ENCODE measurements at places on chromosomes 7 and 10. TPM values are rescaled to one million over a fixed set of nuclear protein-coding genes. Genes with fewer than 3 reads are reported as not detected.

BTBD16 gene
- 0.59 TPM for total RNA-seq

PITX3 gene
- total RNA-seq, result 1.6 TPM

GDF2 gene
- not detected for total RNA-seq

FAM25A gene
- total RNA-seq, result not detected

TPST1 gene
- total RNA-seq, result 77.4 TPM

EIF3A gene
- 77.1 TPM for total RNA-seq

- no peak for DNase-seq
Observed at GRCh38 chr10:132229834-132230556, 43.2 kb downstream of the DPYSL4 start.

GRCh38 chr10:14372606-14373005, 41.9 kb upstream of the FRMD4A start:
- no peak for DNase-seq

- peak; percentile 14 for DNase-seq
Observed at GRCh38 chr10:44334621-44335184, 50.2 kb downstream of the CXCL12 start.

GRCh38 chr7:152858761-152859160, 99.2 kb downstream of the ACTR3B start:
- no peak for DNase-seq

- no peak for DNase-seq
Observed at GRCh38 chr7:143394068-143394467, 12.9 kb downstream of the ZYX start.

DNA sequence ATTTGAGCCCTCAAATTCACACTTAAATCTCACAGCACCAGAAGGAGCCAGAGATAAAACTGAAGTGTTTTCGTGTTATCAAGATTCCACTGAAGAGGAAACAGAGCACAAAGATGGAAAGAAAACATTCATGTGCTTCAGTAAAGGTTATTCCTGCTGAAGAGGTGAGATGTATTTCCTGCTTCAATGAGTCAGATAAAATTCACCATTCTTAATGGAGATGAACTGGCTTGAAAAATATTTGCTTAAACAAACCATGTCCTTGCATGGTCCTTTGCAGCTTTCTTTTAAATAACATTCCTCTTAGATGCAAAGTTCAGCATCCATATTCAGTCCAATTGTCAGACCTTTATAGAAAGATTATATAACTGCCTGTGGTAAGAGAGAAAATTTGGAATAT, 294.2 kb downstream of the IPMK start:
- no peak for DNase-seq

GRCh38 chr7:152617056-152617455, 58.9 kb downstream of the XRCC2 start:
- DNase-seq, result no peak

GRCh38 chr7:66205741-66206090, 582 bp downstream of the TPST1 start:
- DNase-seq, result peak; percentile 53

DNA sequence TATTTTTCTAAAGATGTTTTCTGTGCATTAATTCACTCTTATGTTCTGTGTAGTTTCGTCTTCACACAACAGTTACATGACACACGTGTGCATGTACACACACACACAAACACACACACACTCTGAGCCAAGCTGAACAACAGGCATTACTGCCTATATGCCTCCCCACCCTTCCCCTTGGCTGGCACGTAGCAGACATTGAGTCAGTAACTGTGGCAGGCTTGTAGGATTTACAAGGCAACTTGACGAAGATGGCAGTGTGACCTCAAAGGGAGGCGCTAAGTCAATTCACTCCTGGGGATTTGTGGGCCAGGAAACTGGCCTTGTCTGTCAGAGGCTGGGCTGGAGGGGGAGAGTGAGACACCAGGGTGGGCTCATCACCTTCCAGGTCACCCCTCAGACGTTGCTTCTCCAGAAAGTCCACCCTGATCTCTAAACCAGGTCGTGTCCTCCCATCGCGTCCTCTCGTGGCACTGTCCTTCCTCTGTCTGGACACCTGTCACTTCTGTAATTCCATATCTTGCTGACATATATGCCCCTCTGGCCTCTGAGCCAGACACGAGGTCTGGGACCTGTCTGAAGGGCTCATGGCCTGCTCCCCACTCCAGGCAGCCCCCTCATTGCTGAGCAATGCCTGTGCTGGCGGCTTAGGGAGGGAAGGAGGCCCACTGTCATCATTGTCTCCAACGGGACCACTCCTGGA, 41.1 kb upstream of the INPP5A start:
- DNase-seq, result no peak

- peak; percentile 20 for DNase-seq
Observed at GRCh38 chr7:130349911-130350782, 5.5 kb downstream of the CPA5 start.

- DNase-seq, result no peak
Observed at GRCh38 chr7:36280840-36281812, 108.5 kb upstream of the ANLN start.

- DNase-seq, result no peak
Observed at GRCh38 chr10:125468278-125468677, 214.7 kb downstream of the TEX36 start.

- DNase-seq, result no peak
Observed at GRCh38 chr7:149569025-149569725, 71.6 kb upstream of the ZNF746 start.

GRCh38 chr7:123433665-123434064, 100.7 kb downstream of the IQUB start:
- DNase-seq, result no peak

GRCh38 chr10:88744002-88744401, 15.8 kb upstream of the LIPN start:
- no peak for DNase-seq

DNA sequence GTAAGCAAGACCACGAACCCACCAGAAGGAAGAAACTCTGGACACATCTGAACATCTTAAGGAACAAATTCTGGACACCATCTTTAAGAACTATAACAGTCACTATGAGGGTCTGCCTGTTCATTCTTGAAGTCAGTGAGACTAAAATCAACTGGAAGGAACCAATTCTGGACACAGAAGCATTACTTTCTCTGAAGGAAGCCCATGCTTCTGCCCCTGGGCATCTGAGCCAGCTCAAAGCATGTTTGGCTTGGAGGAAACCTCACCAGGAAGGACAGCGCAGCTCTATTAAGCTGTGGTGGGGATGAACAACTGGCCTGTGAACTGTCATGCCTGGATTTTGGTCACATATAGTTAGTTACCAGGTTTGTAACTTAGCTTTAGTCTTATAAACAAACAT, 132.4 kb upstream of the GDF10 start:
- no peak for DNase-seq

GRCh38 chr10:21950566-21950965, 53.0 kb downstream of the DNAJC1 start:
- DNase-seq, result no peak

DNA sequence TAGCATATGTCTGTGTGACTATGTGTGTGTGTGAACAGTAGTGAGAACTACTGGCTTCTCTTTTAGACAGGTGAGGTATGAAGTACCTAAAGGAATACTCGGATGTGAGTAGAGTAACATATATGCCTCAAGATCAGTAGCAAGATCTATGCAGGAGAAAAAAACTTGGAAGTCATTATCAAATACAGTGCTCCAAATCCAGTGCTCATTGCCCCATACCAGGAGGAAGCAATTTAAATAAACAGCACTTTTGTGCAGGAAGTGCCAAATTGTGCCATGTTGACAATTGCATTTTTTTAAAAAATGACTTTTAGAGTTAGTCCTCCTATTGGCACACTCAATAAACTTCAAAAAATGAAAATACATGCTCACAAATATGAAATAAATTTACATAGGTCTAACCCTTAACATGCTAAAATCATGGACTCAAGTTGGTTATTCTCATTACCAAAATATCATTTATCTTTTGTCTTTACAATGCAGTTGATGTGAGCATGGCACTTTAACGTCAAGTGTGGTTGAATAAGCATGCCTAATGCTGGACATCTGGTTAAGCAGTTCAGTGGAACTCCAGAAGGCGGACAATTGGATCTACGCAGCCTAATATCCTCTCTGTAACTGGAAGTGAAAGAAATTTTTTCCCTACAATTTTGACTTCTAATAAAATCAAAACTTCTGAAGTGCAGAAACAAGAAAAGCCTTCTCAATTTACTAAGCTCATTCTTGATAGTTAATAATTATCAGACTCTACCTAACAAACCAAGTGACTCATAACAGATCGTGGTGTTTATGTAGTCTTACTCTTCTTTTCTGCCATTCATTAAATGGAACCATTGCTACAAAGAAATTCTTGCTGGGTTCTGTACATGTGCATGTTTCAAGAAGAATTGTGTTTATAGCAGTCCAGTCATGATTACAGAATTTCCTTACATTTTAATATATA, 195.2 kb downstream of the MDFIC start:
- DNase-seq, result no peak

GRCh38 chr7:76234931-76235441, 33.3 kb downstream of the SRRM3 start:
- peak; percentile 93 for DNase-seq

GRCh38 chr10:3760083-3760482, 24.9 kb downstream of the KLF6 start:
- DNase-seq, result no peak

- no peak for DNase-seq
Observed at GRCh38 chr10:24438800-24439199, 229.9 kb downstream of the KIAA1217 start.
